ENCODE measurements at places on chromosomes 2 and 18. TPM values are rescaled to one million over a fixed set of nuclear protein-coding genes. Genes with fewer than 3 reads are reported as not detected.

The NTSR2 gene
- polyA plus RNA-seq: not detected

The TYMS gene
- 27.8 TPM for polyA plus RNA-seq

The PTPN18 gene
- polyA plus RNA-seq: 20.5 TPM

The TRIM54 gene
- polyA plus RNA-seq: 0.18 TPM

The POTEI gene
- not detected for polyA plus RNA-seq

The SNTG2 gene
- 0.33 TPM for polyA plus RNA-seq

The ELOA2 gene
- polyA plus RNA-seq: not detected

The KCNF1 gene
- 0.22 TPM for polyA plus RNA-seq

The APLF gene
- polyA plus RNA-seq: 1.3 TPM

The CXCR2 gene
- 12.0 TPM for polyA plus RNA-seq

The RAB6C gene
- 0.02 TPM for polyA plus RNA-seq

The GPBAR1 gene
- polyA plus RNA-seq: 0.45 TPM

The ASB18 gene
- polyA plus RNA-seq: not detected

The LAMA3 gene
- 11.5 TPM for polyA plus RNA-seq

The EFHD1 gene
- 1.3 TPM for polyA plus RNA-seq

The MLPH gene
- 4.4 TPM for polyA plus RNA-seq
